Fibroblast of the conjunctiva (primary cell): ENCODE measurements at places on chromosomes 1 and 21.

DNA sequence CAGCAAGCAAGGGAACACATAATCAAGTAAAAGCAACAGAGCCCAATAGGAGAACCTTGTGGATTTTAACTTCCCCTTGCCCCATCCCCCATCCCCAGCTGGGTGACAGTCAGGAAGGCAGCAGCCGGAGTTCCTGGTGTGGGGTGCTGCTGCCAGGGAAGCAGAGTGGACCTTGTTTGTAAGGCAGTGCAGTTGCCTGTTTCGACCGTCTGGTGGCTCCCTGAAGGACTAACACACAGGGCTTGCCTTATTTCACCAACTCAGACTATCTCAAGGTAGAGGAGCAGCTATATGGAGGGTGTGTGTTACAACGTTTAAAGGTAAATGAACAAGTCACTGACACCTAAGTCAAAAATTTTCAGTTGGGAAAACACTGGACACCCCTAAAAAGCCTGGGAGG lies 6.6 kb downstream of the KRTAP10-8 start:
- no peak for DNase-seq

DNA sequence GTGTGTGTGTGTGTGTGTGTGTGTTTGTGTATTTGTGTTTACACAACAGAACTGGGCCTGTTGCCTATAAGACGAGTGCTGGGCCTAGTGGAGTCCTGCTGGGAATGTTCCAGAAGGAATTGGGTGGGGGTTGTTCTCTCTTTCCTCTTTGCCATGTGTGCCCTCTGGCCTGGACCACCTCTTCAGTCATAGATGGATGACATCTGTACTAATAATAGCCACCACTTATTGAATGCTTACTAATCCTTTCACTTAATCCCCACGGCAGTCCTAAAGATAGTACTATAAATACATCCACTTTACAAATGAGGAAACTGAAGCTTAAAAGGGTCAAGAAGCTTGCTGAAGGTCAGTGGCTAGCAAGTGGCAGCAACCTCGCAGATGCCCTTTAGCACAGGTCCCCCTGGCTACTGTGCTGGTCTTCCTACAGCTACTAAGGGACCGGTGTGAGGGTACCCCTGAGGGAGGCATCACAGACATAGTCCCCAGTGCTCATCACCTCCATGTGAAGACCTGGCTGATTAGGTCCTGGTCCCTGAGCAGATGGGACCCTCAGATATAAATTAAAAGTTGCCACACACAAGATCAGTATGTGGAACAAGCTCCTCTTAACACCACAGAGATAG lies 55.2 kb upstream of the KIF1B start:
- no peak for DNase-seq

GRCh38 chr1:101128211-101128727 lies 102.7 kb upstream of the DPH5 start:
- DNase-seq: no peak

DNA sequence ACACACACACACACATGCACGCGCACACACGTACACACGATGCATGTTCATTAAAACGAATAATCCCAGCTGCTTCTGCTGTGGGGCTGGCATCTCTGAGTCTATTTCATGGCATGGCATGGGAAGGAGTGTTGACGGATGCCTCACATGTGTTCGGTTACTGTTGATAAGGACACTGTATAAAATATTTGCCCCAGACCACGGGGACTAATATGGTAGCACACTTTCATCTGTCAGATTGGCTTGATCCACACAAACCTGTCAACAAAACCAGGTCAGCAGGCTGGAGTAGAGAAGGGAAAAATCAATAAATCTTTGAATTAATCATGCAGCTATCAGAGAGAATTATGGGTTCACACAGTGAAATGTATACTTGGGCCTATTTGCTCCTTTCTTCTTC lies 171.9 kb downstream of the DSCAM start:
- DNase-seq: no peak

GRCh38 chr1:162695687-162696086 lies 63.4 kb downstream of the DDR2 start:
- DNase-seq: no peak

DNA sequence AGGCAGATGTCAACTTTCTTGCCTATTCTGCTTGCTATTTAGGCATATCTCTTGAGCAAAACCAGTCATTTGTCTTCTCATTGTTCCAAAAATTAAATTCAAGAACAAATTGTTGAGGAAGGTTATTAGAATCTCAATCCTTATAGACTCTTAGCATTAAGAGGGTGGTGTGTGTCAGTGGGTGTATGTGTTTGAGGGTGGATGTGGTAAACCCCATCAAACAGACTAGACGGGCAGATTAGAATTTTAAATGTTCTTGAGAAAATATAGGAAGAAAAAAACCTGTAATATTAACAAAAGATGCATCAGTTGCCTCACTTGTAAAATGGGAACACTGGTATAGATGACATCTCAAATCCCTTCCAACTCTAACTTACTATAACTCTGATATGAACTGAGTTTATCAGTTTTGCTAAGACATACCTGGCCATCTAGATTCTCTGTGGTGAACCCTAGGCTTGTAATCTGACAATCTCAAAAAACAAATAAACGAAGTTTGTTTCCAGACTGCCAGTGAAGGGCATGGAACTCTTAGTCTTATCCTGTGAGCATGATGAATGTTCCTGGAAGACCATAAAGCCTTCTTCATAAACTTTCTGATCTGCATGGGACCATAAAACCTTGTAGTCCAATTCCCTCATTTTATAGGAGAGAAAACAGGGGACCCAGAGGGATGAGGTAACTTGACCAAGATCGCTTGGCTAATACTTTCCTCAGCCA lies 176.3 kb upstream of the SGIP1 start:
- no peak for DNase-seq

GRCh38 chr1:198373376-198373775 lies 167.1 kb downstream of the ATP6V1G3 start:
- no peak for DNase-seq

DNA sequence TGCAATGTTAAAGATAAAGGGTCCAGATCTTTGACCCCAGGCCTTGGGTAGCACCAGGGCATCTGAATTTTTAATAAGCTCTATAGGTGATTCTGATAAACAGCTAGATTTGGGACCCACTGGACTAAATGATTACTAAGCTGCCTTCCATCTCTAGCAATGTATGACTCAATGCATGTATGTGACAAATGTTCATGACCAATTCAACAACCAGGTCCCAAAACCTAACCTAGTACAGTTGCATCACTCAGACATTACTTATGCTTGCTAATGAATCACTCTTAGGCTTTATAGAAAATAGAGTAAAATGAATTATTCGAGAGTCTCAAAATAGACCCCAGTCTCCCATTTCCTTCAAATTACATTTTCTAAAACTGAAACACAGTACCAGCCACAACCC lies 35.5 kb downstream of the RCAN1 start:
- peak; percentile 14 for DNase-seq

DNA sequence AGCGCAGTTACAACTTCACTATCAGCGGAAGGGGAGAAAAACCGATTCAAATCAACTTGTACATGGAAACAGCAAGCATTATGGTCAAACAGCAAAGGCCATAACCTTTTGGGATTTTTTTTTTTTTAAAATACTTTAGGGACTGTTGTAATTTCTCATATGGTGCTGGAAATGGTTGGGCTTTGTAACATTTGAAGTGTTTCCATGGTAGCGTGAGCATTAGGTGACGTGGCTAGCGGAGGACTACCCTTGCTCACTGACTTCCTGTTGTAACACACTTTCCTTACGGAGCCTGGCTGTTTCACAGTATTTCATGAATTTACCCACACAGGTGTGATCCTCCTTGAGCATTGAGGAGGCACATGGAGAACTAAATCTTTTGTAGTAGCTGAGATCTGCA lies 269.5 kb downstream of the TM2D1 start:
- no peak for DNase-seq

DNA sequence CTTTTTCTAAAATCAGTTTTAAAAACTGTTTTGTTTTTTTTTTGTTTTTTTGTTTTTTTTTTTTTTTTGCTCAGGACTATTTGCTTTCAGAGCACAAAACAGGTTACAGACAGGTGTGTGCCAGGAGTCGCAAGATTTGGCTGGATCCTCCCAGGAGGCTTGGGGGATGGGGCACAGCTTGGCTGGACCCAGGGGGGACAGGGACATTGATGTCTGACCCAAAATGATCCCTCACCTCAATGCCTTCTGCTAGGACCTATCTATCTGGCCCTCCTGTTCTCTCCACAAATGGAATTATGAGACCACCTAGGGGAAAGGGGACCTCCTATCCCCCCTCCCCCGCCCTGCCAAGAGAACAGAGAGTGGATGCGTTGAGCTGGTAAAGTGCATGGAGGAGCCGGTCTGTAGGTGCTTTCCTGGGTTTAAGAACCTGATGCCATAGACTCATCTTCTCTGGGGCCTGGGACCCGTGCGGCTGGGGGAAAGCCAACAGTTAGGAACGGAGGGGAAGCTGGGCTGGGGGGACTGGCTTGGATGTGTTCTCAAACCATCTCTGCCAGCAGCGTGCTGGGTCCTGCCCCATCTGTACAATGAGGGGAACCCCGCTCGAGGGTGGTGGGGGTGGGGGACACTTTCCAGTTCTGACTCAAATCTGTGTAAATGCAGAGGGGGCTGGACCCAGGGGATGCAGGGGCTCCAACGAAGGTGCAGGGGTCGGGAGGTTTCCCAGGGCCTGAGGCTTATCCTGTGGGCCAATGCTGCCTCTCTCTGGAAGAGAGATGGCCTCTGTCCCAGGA lies 28.9 kb downstream of the RUNX3 start:
- DNase-seq: no peak

- no peak for DNase-seq
Measured at GRCh38 chr1:111706921-111707320, 32.3 kb downstream of the INKA2 start.

- DNase-seq: no peak
Measured at GRCh38 chr1:223774134-223774814, 61.9 kb downstream of the CAPN2 start.

DNA sequence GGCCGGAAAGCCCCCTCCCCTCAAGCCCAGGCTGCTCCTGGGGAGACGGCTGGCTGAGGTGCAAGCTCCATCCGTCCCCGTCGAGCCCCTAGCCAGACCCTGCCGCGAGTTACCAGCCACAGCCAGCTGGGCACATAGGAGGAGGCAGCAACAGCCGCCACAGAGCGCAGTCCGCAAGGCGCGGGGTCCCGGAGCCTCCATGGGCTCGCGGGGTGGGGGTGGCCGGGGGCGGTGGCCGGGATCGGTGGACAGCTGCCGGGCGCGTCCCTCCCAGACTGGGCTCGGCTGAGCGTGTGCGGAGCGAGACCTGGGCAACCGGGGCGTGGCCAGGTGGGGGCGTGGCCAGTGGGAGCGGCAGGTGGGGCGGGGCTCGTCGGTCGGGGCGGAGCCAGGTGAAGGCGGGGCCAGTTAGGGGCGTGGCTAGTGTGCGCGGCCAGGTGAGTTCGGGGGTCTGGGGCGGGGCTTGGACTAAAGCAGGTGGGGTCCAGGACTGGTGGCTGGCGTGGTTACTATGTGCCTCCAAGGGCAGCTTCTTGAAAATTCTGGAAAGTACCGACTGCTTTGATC lies at the start of gene CD164L2:
Gene CD164L2, minus strand, starts transcription at position 295 of the 567 bp plus-strand sequence. Its CDS starts 94 bp downstream, at position 201.
- DNase-seq: no peak

DNA sequence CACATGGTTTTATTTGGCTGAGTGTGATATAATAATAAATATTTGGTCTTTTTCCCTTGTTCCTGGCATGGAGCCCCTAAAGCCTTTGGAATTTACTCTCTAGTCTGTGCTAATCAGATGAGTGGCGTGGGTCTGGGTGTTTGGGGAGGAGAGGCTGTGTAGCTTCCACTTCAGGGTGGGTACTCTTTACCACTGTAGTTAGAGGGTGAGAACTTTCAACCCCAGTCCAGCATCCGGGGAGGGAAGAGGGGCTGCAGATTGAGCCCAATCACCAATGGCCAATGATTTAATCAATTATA lies 20.0 kb downstream of the USP25 start:
- DNase-seq: no peak

DNA sequence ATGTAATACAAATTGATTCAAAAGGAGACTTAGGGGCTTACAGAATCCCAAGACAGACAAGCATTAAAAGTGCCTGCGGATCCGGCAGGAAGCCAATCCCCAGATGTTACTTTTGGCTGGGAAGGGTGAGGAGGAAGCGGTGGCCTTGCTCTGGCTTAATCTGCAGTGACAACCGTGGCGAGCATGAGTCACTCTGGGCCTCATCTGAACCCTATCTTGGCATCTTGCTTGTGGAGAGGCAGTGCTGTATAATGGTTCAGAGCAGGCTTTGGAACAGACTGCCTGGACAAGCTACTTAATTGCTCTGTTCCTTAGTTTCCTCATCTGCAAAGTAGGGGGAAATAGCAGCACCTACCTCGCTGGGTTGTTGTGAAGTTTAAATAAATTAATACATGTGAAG lies 74.1 kb downstream of the XCL2 start:
- no peak for DNase-seq

- no peak for DNase-seq
Measured at GRCh38 chr1:207058252-207058651, 5.2 kb downstream of the PFKFB2 start.

DNA sequence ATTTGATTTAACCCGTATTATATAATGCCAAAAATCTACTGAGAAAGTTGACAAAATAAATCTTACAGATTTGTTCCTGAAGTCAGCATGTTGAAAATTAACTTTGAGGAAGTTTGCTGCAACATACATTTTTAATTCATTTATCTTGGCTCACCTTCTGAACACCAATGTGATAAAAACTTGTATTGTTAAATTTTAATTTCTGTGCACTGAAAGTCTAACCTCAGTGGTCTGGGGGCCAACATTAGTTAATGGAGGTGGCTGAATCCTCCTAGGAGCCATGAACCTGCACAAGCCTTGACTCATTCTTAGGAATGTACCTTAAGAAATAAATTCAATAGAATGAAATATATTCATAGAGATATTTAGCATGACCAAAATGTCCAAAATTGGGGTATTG lies 95.3 kb downstream of the ADSS2 start:
- no peak for DNase-seq

GRCh38 chr1:9455487-9456234 lies 83.6 kb upstream of the SLC25A33 start:
- no peak for DNase-seq

- DNase-seq: no peak
Measured at GRCh38 chr1:172084876-172085275, 243.6 kb downstream of the DNM3 start.

DNA sequence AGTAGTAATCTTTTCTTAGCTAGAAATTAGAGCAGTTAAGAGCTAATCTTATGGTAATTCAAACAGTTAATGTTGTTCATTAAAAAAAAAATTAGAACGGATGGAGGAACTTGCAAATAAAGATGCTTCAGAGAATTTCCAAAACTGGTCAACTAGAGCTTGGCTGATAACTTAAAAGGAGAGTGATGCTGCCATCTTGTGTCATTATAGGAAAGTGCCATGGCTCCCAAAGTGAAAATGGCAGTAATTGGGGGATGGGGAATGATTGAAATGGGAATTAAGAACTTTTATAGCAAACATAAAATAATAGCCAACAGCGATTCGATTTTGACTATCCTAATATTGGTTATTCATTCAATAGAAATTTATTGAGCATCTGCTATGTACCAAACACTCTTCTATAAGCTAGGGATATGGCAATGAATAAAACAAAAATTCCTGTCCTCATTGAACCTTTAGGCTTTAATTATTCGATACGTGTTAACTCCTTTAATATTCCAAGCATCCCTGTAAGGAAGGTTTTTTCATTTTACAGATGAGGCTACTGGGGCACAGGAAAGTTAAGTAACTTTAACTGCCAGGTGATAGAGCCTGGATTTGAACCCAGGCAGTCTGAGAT lies 5.7 kb upstream of the PLPP3 start:
- peak; percentile 66 for DNase-seq

- no peak for DNase-seq
Measured at GRCh38 chr1:235864931-235865525, 1.7 kb downstream of the LYST start.

- no peak for DNase-seq
Measured at GRCh38 chr1:178659789-178660208, 65.2 kb upstream of the RALGPS2 start.

- DNase-seq: no peak
Measured at GRCh38 chr1:240254778-240255291, 163.2 kb downstream of the FMN2 start.
